Stimulated activated effector memory CD8-positive, alpha-beta T cell treated with anti-CD3 and anti-CD28 coated beads, Interleukin-12 subunit alpha, Interleukin-12 subunit beta, amount 100 ng/mL, for 72 hours (primary cell): ENCODE measurements at places on chromosomes 12 and 14.

DNA sequence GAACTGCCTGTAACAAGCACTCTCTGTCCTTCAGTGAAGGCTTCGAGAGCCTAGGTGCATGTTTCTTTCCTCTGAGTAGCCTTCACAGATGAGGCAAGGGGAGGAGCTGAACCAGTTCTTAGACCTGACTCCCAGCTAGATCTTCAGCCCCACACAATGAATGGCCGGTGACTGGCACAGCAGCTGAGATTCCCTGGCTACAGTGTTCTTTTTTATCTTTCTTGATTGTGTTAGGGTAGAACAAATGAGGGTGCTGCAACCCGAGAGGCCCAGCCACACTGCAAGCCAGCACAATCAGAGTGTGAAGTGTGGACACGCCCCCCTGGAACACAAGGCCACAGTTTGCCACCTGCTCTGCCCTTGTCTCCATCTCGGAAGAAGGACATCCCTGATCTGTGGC, 19.1 kb upstream of the COL2A1 start:
- no peak for DNase-seq

GRCh38 chr12:92234533-92234932, 88.9 kb upstream of the BTG1 start:
- DNase-seq: no peak

DNA sequence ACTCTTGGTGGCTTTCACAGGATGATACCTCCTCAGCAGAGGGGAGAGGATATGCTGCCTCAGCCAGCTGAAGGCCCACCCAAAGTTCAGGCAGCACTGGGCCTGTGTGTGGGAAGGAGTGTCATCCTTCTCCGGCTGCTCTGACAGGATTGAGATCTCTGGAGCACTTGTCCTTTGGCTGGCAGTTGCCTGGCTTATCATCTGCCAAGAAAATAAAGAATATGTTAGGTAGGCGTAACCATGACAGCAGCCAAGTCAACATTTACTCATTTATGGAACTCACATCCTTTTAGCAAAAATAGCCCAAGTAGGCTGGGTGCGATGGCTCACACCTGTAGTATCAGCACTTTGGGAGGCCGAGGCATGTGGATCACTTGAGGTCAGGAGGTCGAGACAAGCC, 68.5 kb downstream of the PPFIBP1 start:
- DNase-seq: no peak

- DNase-seq: no peak
Measured at GRCh38 chr12:65171073-65171472, 1.7 kb downstream of the LEMD3 start.

GRCh38 chr12:12551115-12551514, 11.5 kb downstream of the DUSP16 start:
- no peak for DNase-seq

- DNase-seq: no peak
Measured at GRCh38 chr12:38350342-38351174, 34.0 kb downstream of the ALG10B start.
